ENCODE measurements at places on chromosomes 6 and 20.

- no peak for DNase-seq
Measured at GRCh38 chr6:121522771-121523386, 87.4 kb downstream of the GJA1 start.

- no peak for DNase-seq
Measured at GRCh38 chr6:90003941-90004340, 109.7 kb downstream of the GJA10 start.

DNA sequence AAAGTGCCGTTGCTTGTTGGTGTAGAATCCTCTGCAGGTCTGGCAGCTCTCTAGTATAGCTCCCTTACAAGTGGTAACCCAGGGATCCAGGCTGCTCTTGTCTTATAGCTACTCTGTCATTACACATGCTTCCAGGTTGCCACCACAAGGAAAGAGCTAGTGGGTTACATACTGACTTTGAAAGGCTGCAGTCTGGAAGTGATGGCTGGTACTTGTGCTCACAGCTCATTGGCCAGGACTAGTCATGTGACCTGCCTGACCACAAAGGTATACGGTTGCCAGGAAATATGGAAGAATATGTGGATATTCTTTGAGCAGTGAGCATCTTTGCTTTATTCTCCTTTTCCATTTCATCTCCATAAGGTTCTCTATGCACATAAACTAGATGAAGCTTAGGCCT, 46.0 kb downstream of the RREB1 start:
- DNase-seq, result no peak

GRCh38 chr20:45589725-45590124, 10.6 kb upstream of the WFDC8 start:
- no peak for DNase-seq

GRCh38 chr6:7106752-7107577, 796 bp upstream of the RREB1 start:
- no peak for DNase-seq

- DNase-seq, result no peak
Measured at GRCh38 chr6:35496036-35496840, 641 bp downstream of the TEAD3 start.

- no peak for DNase-seq
Measured at GRCh38 chr6:163958646-163959045, 544.1 kb downstream of the QKI start.

- DNase-seq, result no peak
Measured at GRCh38 chr6:33091957-33092356, 16.2 kb downstream of the HLA-DPB1 start.

GRCh38 chr20:39214828-39215227, 252.7 kb downstream of the DHX35 start:
- no peak for DNase-seq

- DNase-seq, result no peak
Measured at GRCh38 chr6:44248579-44248978, 1.7 kb downstream of the HSP90AB1 start.

DNA sequence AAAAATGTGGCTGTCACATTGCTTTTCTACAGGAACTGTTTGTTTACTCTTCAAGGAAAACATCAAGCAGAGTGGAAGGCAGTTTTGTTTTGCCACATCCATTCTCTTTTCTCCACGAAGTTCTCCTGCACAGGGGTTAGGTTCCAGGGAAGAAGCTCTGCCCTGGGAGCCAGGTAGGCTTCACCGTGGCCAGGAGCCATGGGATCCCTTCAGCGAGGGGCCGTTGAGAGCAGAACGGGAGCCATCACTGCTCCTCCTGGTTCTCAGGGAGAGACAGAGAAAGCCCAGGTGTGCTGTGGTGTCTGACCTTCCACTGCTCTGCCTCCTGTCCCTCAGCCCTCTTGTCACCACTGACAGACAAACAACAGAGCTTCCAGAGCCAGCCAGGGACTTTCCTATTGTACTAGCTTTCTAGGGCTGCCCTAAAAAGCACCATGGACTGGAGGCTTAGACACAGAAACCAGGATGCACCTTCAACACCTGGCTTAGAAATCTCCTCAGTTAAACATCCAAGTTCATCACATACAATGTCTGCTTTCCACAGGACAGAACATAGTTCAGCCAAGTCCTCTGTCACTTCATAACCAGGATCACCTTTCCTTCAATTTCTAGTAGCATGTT, 75.6 kb upstream of the SLC22A23 start:
- no peak for DNase-seq

DNA sequence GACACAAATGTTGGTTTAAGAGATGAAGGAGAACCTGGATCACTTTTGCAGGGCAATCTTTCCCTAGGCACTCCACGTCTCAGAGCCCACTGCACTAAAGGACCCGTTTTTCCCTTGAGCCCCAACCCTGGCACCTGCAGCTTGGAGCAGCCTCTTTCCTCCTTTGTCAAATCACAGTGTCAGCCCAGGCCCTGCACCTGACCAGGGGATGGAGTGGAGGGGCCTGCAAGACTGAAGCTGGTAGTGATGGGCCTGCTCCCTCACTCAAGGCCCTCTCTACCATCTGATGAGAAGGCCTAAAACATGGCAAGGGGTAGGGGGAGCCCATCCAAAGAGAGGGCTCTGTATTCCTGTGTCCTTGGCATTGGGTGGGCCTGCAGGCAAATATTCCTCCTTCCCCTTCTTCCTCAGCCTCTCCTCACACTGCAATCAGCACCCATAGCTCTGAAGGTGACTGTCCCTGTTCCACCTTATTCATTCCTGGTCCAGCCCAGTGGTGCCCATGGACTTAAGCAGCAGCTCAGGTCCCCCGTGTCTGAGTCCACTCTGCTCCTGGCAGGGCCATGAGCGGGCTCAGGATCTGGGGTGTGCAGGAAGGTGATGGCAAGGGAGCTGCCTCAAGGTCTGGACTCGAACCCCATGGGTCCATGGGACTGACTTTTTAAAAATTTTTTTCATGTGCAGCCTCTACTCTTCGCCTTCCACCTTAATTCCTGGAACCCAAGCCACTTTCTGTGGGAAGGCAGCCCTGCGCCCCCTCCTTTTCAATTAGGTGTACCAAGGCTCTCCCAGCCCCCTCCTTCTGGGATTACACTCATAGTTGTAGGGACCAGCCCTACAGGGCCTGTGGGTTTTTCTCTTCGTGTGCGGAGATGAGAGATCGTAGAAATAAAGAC, 6.7 kb downstream of the RAET1G start:
- DNase-seq, result no peak

- no peak for DNase-seq
Measured at GRCh38 chr20:34600892-34601653, 42.6 kb downstream of the MAP1LC3A start.

GRCh38 chr20:50048420-50049166, 64.4 kb downstream of the UBE2V1 start:
- DNase-seq, result no peak

GRCh38 chr6:3665608-3666007, 85.9 kb downstream of the PXDC1 start:
- DNase-seq, result no peak

GRCh38 chr6:91387290-91388059, 800.6 kb upstream of the MAP3K7 start:
- DNase-seq, result no peak

DNA sequence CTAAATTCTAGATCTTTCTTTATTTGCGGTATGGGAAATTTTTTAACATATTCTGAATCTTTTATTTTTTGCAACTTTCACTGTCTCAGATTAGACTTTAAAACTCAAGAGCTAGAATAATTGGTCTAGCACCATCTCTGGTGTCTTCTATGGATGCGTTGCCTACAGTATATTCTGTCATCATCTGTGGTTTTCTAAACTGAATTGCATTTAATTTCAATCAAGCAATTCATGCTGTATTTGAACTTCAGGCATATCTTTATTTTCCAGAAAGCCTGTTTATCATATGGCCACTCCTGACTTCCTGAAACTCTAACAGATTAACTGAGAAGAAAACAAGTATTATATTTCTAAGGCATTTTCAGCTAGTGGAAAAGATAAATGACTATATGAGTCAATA, 281.6 kb downstream of the PLCB1 start:
- DNase-seq, result no peak

GRCh38 chr6:166052837-166053236, 114.8 kb downstream of the TBXT start:
- no peak for DNase-seq

- no peak for DNase-seq
Measured at GRCh38 chr20:10902174-10902573, 228.4 kb upstream of the JAG1 start.

- DNase-seq, result no peak
Measured at GRCh38 chr20:43460172-43460829, 2.6 kb downstream of the SRSF6 start.

DNA sequence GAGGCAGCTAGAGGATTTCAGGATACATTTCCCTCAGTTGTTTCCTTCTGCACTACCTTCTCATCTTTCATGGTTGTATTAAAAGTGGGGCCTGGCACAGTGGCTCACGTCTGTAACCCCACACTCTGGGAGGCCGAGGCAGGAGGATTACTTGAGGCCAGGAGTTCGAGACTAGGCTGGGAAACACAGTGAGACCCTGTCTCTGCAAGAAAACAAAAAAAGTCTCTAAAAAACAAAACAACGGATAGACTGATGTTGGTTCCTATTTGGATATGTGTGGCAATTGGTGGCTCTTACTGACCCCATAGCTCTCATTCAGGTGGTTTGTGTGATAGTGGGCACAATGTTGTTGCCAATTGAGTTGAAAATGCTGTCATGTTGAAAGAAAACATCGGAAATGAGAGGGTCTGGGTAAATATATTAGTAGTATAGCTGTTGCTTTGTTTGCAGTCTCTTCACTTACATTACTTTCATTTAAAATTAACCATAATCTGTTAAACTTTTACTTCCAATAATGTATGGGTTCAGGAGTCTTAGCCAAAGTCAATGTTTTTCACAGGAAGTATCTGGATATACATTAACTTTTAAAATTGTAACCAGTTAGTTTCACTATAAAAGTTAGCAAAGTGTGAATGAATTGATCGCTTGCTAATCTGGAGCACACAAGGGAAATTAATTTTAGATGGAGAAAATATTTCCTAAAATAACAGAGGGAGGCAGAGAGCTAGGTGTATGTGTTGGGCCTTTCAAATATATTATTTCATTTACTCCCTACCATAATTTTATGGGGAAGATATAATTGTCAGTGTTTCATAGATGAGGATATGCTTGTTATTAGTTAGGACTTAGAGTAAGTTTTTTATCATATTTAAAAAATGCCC, 31.1 kb downstream of the UTRN start:
- no peak for DNase-seq

- DNase-seq, result no peak
Measured at GRCh38 chr6:146990284-146990683, 213.9 kb upstream of the STXBP5 start.

- no peak for DNase-seq
Measured at GRCh38 chr6:109916759-109917158, 61.4 kb upstream of the GPR6 start.

DNA sequence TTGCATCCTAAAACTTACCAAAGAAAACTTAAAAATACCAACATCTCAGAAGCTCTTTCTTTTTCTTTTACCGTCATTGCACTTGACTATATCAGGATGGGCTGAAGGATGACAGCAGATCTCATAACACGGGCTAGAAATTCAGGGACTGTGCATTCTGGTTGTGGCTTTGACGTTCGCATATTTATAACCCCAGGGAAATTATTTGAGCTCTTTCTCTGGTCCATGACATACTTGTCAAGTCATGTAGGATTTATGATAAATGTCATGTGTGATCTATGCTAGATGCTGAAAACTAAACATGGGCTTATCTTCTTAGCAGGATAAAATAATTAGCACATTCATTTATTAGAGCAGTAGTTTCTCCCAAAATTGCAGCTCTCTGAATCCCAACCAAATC, 74.4 kb upstream of the SAMD5 start:
- DNase-seq, result no peak

GRCh38 chr20:32366380-32366779, 8.2 kb downstream of the ASXL1 start:
- DNase-seq, result no peak

DNA sequence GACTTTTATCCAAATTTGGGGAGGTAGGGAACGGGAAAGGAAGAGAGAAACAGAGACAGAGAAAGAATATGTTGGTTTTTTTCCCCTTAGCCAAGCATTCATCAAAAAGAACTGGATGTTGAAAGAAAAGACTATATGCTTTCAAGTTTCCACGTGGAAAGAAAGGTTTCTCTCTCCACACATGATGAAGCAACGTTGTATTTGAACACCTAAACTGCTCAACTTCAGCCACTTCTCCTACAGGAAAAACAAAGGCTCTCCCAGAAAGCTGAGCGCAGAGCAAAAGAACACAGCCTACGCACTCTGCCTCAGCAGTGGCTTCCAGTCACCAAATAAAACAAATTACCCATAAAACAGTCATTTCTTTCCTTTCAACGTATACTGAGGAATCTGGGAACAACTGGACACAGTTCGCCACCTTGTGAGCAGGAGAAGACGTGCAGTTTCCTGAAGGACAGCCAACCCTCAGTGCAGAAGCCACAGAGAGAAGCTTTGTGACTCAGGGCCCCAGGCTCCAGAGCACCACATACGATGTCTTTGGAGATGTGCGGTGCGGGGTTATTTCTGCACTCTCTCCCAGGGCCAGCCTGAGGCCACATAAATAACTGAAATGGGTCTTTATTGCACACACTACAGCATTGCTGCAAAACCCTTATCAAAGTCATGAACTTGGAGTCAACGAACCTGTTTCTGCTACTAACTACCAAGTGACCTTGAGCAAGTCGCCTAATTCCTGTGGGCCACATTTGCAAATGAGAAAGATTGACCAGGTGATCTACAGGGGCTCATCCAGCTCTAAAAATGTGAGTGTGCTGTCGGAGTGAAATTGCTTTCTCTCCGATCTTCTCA, 10.1 kb downstream of the IL17F start:
- peak; percentile 72 for DNase-seq

GRCh38 chr20:43721097-43721428, 5.7 kb downstream of the GTSF1L start:
- DNase-seq, result no peak

DNA sequence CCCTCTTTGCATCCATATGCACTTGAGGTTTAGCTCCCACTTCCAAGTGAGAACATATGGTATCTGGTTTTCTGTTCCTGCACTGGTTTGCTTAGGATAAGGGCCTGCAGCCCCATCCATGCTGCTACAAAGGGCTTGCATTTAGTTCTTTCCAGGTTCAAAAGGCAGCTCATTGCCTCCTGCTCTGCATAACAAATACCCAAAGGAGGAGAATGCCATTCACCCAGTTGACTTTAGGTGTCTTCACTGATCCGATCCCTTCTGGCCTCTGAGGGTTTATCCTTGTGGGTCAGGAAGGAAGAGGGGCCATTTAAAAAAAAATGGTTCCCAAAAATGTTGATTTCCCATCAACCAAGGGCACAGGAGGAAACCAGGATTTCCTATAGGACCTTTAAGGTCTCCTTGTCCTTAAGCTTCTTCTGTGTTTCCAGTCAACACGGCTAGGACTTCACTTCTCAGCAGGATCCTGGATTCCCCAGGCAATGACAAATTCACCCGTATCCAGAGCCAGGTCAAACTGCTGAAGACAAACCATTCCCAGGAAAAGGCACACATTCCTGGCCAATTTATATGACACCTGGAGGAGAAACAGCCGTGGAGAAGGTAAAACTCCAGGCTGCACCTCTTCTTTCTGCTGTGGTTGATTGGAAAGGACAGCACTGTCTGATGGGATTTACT, 447.7 kb upstream of the CDH4 start:
- DNase-seq, result no peak

- no peak for DNase-seq
Measured at GRCh38 chr6:40000964-40001515, 66.8 kb upstream of the MOCS1 start.

- no peak for DNase-seq
Measured at GRCh38 chr6:130223508-130223907, 757 bp upstream of the SAMD3 start.

- no peak for DNase-seq
Measured at GRCh38 chr20:61803915-61804751, 261.5 kb downstream of the TAF4 start.
